Glomerular endothelial cell (primary cell): ENCODE measurements at places on chromosomes 3 and 15.

DNA sequence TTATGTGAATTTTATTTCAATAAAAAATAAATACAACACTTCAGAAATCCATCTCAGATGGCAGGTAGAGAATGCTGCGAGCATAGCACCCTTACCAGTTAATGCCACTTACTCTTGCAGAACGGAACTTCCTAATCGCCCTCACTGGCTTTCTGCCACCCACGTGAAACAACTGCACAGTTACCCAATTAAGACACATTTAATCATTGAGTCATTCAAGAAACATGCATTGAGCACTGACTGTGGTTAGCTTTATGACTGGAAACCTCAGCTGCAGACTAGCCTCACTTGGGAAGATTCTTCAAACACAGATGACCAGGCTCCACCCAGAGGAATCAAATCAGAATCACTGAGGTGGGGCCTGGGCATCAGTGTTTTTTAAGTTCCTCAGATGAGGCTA is 5.6 kb upstream of the MFGE8 start:
- DNase-seq: no peak

- DNase-seq: peak; percentile 37
Measured at GRCh38 chr3:149936812-149937230, 33.9 kb downstream of the PFN2 start.

DNA sequence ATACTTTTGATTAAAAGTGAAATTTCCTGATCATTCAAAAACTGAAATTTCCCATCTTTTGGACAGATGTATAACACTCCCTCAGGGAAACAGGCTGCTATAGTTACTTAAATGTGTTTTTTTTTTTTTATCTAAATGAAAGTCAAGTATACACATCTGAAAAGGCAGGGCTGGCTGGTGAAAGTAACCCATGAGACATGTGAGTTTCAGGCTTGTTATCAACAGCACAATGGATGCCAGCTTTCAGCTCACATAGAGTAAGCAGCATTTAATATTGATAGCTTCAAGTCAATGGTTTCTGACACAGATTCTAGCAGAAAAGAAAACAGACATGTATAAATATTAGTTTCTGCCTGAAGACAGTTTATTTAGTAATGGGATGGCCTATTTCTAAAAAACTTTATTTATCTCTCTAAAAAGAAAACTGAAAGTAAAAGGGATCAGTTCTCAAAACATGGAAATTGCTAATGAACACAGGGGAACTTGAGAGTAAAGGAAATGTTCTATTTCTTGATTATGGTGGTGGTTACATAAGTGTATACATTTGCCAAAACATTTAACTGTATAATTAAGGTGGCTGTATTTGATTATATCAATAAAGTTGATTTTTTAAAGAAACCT is 89.7 kb upstream of the CMC1 start:
- no peak for DNase-seq

- DNase-seq: no peak
Measured at GRCh38 chr15:68651916-68652525, 73.2 kb downstream of the CORO2B start.

DNA sequence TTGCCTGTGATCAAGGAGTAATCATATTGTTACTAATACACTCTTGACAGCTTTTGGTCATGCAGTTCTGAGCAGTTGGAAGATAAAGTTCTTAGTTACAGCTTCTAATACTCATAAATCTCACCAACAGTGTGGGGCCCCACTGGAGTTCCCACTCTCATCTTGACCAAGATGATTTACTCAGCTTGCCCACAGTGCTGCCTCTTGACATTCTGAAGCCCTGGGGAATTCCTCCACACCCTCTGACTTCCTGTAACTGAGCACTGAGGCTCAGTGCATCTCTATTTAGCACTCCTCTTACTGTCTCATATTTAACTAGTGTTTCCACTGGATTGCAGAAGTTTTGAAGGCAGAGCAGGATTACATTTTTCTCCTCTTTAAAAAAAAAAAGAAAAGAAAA is 1.9 kb upstream of the ARL6IP5 start:
- DNase-seq: no peak
